ENCODE measurements at places on chromosomes 12 and 14.

DNA sequence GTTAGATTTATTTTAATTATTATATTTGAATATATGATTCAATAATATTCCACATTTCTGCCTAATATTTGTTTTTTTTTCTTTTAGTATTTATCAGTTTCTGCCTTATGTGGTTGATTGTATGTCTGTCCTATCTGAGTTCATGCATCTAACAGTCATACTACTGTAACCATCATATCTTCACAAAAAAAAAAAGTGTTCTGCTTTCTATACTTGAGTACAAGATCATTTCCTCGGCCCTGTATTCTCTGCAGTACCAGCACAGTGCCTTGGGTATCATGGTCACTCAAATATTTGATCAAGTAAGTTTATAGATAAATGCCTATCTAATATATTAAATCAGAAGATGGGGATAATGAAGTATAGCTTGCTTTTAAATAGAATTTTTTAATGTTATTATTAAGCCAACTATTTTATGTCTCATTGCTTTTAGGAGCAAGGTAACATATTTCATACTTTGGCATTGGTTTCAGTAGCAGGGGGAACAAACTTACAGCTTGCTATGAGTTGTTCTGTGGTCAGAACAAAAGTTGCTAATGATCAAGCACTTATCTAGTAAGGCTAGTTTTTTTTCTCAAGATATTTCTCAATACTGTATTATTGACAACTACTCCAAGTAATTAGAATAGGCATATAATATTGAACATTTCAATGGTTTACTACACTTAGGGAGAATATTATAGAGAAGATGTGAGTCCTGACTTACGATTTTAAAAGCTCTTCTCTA lies 290.5 kb upstream of the FBXO33 start:
- no peak for DNase-seq

DNA sequence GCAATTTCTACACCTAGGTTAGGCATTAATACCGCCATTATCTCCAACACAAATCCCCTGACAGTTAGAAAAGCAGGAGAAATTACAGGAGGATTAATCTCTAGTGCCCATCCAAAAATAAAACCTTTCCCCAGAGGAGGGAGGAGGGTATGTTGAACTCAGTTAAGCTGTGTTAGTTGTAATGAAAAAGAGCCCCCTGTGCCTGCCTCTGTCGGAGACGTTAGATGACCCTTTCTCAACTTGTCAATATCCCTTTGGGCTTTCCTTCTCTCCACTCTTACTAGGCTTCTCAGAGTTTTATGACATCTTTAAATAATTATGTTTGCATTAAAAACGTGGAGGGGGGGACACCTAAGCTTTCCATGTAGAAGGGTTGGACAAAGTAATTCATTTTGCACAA lies 278.2 kb downstream of the PDZRN4 start:
- DNase-seq = no peak

GRCh38 chr12:10952645-10953044 lies 13.6 kb upstream of the TAS2R14 start:
- no peak for DNase-seq

DNA sequence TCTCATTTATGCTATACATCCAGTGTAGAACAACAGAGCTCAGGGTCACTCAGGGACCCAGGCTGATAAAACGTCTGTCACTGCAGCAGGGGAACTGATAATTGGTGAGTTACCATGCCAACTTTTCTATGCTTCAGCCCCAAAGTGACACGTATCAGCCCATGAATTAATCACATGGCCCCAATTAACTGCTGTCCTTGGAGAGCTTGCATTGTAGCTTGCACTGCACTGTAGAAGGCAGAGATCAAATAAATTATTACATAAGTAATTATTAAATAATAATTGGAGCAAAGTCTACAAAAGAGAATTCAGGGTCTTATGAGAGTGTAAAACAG lies 144.6 kb downstream of the SUDS3 start:
- no peak for DNase-seq

GRCh38 chr14:22476005-22476751 lies 112.8 kb downstream of the DAD1 start:
- DNase-seq = no peak

- no peak for DNase-seq
Observed at GRCh38 chr12:31518680-31519227, 72.2 kb downstream of the DENND5B start.

DNA sequence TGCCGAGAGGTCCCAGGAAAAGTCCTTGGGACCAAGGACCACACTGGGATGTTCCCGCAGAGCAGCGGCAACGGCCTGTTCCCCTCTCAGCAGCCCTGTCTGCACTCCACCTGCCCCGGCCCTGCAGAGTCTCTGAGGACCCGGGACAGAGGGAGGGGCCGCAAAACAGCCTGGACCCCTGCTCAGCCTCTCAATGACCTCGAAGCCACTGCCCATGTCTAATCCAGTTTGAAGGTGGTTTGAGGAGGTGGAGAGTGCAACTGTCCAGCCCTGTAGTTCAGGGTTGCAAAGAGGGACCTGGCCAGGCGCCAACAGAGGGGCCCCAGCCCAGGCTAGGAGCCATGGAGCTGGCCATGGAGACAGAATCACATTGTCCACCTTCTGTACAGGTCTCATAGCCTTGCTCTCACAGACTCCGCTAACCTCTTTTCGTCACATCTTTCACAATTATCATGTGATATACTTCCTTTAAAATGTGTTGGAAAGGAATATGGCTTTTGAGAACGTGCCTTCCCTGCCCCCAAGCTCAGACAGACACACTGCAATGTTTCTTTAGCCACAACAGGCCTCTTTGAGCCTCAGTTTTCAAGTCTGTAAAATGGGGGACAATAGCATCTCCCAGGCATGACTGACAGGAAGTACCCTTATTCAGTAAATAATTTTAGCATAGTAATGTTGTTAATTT lies 49.3 kb downstream of the ACTN1 start:
- no peak for DNase-seq

DNA sequence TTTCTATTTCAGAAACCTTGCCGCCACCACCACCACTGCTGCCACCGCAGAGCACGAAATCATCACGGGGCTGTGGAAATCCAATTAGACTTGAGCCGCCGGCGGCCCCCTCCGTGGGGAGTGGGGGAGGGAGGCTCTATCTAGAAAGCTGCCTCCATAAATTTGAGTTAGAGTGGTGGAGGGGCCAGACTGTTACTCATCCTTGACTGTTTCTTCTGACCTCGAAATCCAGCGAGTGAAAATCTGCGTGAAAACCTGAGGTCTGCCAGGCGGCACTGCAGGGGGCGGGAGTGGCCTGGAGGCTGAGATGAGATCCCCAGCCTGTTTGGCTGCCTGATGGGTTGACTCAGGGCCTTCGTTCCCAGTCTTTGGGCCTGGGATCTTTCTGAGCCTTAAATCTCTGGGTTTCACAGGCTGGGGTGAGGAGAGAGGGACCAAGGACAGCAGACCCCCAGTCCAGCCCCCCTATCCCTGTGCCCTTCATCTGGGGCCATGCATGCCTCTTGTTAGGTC lies 29.9 kb downstream of the TSPAN9 start:
- no peak for DNase-seq

- DNase-seq = no peak
Observed at GRCh38 chr12:82833481-82833880, 146.8 kb downstream of the TMTC2 start.

- DNase-seq = no peak
Observed at GRCh38 chr14:95946867-95947266, 70.2 kb downstream of the TUNAR start.

- DNase-seq = no peak
Observed at GRCh38 chr12:79886917-79887519, 47.9 kb downstream of the PPP1R12A start.

DNA sequence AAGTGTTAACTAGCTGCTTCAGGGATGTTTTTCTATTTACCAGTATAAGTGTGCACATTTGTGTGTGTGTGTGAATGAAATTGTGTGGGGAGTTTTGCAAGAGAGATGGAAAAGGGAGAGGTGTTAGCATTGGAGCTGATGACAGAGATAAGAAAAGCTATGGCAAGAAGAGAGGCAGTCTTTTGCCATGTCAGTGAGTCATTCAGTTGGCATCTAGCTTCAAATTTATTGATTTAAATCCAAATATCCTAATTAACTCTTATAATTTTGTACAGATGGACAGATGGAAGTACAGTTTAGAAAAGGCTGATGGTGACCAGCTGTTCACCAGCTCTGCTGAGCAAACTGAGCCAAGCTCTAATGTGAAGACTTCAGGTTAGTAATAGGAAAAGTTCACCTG lies 3.3 kb upstream of the BHLHE41 start:
- no peak for DNase-seq

GRCh38 chr12:1723721-1724120 lies 32.9 kb downstream of the ADIPOR2 start:
- no peak for DNase-seq

- DNase-seq = no peak
Observed at GRCh38 chr14:101239065-101239464, 322.2 kb upstream of the DIO3 start.

GRCh38 chr12:31233061-31233730 lies 92.8 kb downstream of the SINHCAF start:
- no peak for DNase-seq

DNA sequence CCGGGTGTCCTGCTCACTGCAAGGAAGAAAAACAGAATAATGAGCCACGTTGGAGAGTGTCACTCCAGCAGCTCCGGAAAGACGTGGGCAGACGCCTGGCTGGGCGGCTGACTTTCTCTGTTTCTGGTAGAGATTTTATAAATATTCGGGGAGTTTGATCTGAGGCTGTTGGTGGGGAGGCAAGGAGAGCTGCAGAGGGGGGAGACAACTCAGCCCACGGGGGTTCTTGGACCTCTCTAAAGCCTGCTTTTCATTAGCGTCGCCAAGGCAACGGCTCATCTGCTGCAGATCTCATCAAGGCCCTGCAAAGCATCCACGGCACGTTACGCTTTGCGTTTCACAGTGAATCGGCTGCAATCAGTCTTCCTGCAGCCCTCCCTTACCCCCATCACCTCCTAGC lies 207.2 kb downstream of the ZFP36L1 start:
- DNase-seq = no peak

DNA sequence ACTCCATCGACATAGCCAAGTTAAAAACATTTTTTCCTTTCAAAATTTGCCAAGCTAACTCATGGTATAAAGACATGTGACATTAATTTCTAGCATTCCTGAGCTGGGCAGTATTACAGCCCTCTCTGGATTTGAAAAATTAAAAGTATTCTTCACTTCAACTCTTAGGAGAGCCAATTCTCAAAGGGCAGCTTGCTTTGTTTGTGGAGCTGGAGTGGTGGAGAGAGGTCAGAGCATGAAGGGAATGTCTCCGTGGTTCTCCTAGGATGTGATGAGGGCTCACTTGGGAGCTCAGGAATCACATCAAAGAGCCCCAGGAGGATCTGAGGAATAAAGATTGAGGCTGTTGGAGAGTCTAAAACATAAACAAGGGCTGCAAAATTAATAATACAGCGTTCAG lies 46.9 kb upstream of the RGS6 start:
- no peak for DNase-seq

DNA sequence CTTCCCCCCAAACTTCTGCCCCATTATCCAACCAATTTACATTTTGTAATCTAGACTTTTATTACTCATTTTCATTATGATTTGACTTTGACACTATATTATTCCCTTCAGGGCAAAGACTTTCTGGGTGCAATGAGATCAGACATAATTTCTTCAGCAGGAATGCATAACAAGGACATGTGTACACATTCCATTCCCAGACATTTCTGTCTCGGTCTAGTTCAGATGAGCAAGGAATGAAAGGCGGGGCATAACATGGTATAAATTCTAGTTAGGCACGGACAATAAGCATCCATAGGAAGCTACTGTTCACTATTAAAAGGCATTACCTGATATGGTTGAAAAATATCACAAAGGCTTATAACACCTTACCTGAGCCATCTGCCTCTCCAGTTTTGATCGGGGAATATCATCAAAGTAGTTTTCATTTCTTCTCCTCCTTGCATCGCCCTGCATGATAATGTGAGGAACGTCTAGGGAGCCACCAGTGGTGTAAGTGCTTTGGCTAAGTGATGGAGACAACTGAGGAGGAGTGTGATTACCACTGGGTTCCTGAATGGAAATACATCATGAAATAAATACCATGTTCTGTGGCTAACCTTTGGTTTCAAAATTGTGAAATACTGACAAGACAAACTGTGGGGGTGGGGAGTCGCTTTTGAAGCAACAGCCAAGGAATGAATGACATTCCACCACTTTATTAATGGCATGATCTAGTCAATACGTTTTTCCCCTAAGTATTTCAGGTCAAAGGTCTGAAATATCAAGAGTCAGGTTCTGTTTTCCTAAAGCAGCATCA lies 183.9 kb downstream of the APAF1 start:
- no peak for DNase-seq

- DNase-seq = no peak
Observed at GRCh38 chr14:64675312-64675711, 28.9 kb upstream of the PLEKHG3 start.

DNA sequence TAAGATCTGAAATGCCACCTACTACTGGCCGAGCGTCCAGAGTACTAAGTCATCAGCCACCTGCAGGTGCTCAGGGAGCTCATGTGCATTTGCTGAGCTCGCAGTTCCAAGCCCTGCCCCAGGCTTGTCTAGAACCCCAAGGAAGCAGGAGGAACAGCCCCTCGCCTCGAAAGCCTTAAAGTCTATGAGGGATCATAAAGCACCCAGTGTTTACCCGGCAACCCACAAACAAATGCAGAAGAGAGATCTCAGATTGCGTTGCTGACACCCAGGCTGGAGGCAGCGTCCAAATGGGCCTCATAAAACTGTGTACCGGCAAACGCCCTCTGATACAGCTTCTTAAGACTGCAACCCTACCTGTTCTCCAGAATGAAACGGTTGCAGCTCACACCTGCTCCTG lies 6.8 kb downstream of the KDM2B start:
- no peak for DNase-seq

DNA sequence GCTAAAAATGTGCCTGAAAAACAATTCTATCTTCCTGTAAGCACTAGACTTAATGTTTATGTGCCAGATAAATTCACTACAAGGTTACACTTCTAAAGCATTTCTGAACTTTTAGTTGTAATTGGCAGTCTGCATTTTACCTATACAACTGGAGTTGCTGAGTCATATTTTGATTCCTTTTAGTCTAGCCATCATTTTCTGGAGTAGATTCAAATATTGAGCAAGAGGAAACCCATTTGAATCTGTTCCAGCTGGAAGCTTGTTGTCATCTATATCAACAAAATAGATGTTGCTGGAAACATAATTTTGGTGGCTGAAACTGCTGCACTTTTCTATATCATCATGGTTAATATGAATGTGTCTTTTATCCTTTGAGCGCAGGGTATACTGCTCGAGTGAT lies 122.2 kb upstream of the CCDC175 start:
- DNase-seq = no peak

DNA sequence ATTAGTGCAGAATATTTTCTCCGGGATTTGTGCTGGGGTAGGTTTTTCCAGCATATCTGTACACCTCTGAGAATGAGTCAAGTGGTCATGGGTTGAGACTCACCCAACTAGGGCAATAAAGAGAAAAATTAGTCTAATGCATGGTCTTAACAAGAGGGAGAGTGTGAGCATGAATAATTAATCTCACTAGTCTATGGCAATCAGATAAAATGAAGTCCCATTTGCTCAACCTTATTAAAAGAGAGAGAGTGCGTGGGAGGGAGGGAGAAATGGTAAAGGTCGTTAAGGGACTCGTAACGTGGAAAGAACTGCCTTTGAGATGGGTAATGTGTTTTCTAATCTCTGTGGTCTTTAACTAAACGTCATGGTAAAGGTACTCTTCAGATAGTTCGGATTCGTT lies 91.6 kb downstream of the TESC start:
- no peak for DNase-seq
